ENCODE measurements at places on chromosomes 1 and 21.
A peak's percentile ranks its signal among the peaks of the same experiment; 100 is the strongest.

DNA sequence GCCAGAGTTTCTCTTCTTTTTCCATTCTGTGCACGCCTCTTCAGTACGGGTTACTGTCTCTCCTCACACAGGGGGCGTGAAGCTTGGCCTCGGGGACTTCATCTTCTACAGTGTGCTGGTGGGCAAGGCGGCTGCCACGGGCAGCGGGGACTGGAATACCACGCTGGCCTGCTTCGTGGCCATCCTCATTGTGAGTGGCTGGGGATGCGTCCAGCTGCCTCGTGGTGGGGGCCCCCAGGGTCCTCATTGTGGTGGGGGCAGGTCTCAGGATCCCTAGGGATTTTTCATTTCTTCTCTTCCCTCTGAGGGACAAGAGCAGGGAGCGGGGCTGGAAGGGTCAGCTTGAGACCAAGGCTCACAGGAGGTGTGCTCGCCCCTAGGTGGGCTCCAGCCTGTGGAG, 23.5 kb downstream of the PSEN2 start:
- no peak for DNase-seq

DNA sequence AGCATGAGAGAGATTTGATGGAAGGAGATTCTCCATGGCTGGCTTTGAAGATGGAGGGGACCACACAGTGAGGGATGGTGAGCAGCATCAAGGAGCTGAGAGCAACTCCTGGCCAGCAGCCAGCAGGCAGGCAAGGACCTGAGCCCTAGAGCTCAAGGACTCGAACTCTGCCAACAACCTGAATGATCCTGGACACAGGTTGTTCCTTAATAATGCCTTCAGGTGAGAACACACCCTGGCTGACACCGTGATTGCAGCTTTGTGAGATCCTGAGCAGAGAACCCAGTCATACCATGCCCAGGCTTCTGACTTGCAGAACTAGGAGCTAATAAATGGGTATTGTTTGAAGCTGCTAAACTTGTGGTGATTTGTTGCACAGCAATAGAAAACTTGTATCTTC, 183.1 kb downstream of the LMX1A start:
- no peak for DNase-seq

DNA sequence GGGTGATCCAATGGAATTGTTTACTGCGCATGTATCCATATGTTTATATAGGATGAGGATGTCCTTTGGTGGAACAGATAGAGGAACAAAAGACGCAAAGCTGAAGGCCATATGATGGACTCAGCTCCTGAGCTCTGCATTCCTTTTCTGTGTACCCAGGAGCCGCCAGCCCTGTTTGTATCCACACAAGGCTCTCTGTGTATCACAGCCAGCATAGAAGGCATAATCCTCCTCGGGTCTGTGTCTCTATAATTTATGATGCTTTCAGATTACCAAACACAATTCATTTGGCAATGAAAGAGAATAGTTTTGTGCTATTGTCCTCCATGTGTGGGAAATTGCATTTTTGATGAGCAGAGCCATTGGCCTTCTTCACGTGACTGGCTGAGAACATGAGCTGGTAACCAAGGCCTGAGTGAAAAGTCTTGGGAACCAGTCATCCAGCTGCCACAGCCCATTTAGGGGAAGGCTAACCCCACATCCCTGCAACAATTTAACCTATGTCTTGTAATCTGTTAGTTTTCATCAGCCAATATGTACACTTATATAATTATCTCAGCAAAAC, 119.2 kb downstream of the PBX1 start:
- DNase-seq = no peak

GRCh38 chr1:108758796-108759195, 12.3 kb downstream of the STXBP3 start:
- DNase-seq = no peak

DNA sequence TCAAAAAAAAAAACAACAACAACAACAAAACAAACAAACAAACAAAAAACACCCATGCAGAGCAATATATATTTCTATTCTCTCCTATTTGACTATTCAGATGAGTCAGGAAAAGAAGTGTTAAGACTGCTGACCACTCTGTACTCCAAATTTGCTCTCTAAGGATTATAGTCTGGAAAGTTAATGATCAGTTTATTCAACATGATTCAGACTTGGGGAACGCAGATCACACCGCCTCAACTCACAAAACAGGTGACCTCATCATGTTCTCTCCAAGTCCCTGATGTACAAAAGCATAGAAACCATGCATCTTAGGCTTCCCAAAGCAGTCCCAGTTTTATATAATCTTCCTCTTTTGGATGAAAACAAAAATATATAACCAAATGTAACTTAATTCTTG, 51.9 kb upstream of the PRRC2C start:
- no peak for DNase-seq

DNA sequence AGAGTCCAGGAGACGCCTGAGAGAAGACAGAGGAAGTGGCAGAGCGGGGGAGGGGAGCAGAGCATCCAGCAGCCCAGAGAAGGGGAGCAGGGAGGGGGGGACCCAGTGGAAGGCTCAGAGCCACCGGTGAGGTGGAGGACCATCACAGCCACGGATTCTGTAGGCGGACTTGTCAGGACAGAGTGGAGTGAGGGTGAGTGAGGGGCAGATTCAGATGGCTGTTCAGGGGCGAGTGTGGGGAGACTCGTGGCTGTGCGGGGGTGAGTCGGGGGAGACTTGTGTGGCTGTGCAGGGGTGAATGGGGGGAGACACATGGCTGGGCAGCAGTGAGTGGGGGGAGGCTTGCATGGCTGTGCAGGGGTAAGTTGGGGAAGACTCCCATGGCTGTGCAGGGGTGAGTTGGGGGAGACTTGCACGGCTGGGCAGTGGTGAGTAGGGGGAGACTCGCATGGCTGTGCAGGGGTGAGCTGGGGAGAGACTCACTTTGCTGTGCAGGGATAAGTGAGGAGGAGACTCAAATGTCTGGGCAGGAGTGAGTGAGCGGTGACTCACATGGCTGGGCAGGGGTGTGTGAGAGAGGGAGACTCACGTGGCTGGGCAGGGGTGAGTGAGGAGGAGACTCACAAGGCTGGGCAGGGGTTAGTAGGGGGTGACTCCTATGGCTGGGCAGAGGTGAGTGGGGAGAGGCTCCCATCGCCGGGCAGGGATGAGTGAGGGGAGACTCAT, 56.8 kb upstream of the ABCG1 start:
- DNase-seq = peak; percentile 62

GRCh38 chr21:46474382-46474781, 15.7 kb downstream of the DIP2A start:
- DNase-seq = no peak

DNA sequence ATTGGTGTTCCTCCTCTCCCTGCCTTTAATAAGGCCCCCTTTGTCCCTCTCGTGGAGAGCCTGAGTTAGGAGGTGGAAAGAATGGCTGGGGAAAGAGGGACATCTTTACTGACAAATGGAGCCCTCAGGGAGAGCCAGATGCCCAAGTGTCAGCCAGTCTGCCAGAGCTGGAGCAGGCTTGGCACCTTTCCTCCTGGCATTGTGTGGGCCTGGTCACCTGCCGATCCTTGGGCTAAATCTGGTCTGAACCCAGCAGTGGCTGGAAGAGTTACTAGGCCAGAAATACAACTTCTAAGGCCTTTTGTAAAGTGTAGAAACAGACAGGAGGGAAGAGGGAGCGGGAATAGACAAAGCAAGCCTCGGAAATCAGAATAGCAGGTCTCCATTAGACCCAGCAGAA, 24.9 kb downstream of the VANGL1 start:
- no peak for DNase-seq

- DNase-seq = no peak
Measured at GRCh38 chr1:24178407-24178806, 8.7 kb downstream of the IFNLR1 start.

- no peak for DNase-seq
Measured at GRCh38 chr1:216448011-216448510, 24.8 kb upstream of the USH2A start.

GRCh38 chr1:183477986-183478781, 5.9 kb downstream of the SMG7 start:
- no peak for DNase-seq

GRCh38 chr1:221712198-221712684, 29.6 kb downstream of the DUSP10 start:
- peak; percentile 82 for DNase-seq

DNA sequence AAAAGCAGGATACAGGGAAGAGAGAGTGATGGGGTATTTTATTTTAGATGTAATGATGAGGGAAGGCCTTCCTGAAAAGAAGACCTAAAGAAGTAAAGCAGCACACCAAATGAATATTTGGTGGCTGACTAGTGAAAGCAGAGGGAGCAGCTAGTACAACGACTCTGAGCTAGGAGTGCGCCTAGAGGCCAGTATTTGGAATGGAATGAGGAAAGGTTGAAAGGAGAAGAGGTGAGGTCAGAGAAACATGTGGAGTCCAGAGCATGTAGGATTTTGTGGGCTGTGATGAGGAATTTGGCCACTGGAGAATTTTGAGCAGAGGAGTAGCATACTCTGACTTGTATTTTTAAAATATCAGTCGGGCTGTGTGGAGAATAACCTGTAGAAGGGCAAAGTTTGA, 11.8 kb upstream of the RPL5 start:
- DNase-seq = no peak

DNA sequence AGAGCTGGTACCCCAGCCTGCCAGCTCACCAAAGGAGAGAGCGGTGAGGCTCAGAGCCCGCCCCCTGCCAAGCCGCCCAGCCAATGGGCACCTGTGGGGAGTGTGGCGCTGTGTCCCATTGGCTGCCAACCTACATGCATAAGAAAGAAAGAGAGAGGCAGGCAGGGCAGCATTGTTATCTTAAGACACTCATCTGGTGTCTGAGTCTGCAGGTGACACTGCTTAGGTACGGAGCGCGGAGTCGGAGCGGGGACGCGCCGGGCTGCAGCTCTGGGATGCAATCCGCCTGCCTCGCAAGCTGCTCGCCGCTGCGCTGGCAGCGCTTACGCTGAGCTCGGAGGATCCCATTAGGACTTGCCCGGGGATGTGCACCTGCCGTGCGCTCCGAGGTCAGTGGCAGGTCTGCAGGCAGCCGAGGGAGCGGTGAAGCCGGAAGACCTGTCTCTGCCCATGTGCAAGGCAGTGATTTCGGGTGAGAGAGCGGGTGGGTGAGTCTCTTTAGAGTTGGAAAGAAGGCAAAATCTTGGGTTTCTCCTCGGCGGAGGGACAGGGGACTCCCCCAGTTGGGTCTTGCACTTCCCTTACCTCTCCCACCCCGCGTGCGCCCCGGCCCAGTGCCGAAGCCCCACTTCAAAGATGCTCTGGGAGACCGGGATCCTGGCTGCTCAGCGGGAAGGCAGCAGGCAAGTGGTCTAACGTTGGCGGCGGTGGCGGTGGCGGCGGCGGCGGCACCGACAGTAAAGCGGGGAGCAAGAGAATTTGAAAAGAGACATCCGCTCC, at the start of gene BRINP2:
TSS of gene BRINP2 (plus strand) at position 203 of the 780 bp plus-strand sequence. CDS start 58,919 bp downstream, outside the sequence.
- no peak for DNase-seq

DNA sequence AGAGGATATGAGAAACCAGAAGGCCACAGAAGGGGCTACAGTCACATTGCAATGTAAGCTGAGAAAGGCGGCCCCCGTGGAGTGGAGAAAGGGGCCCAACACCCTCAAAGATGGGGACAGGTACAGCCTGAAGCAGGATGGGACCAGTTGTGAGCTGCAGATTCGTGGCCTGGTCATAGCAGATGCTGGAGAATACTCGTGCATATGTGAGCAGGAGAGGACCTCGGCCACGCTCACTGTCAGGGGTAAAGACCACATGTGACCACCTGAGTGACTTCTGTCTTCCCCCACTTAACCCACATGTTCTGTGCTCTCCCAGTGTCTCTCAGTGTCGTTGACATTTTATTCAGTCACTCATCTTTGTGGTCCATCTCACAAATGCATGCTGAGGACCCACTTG, 92.1 kb downstream of the OBSCN start:
- no peak for DNase-seq

DNA sequence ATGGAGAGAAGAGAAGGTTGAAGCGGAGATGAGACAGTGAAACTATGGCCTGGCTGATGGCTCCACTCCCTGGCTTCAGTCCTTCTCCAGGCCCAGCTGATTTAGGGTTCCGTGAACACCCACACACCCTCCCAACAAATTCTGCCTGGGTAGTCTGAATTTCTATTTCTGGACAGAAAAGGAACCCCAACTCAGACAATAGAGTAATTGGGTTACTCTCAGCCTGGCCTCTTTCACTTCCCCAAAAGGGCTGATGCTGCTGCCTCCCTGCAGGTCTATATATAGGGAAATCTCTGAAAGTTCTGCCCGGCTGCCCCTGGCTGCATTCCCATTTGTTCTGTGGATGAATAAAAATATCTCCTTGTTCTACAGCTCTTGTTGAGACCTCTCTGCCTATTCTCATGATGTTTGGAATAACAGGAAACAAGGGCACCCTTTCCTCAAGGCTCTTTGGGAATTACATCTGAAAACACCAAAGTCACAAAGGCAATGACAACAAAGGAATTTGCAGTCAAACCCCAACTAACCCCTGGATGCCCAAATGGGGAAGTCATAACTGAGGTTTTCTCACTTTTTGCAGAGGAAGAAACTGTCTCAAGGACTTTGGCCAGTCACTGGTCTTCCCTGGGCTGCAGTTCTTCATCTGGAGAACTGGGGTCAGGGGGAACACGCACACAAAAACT, 11.4 kb upstream of the ZSCAN20 start:
- DNase-seq = no peak

GRCh38 chr1:181607524-181607923, 124.2 kb downstream of the CACNA1E start:
- DNase-seq = no peak

- DNase-seq = peak; percentile 36
Measured at GRCh38 chr21:25456672-25457071, 150.6 kb downstream of the MRPL39 start.

GRCh38 chr21:43825936-43826622, 36.7 kb downstream of the RRP1 start:
- no peak for DNase-seq

DNA sequence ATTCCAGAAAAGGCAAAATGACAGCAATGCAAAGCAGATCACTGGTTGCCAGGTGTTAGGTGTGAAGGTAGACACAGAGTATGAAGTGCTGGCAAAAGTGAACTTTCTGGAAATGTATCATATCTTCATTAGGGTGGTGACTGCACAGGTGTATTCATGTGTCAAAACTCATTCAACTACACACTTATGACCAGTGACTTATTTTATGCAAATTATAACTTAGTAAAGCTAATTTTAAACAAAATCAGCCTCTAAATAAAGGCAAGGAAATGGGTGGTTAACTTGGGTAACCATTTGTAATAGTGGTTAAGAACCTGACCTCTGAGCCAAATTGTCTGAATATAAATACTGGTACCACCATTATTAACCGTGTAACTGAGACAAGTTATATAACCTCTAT, 7.4 kb downstream of the COP1 start:
- no peak for DNase-seq

DNA sequence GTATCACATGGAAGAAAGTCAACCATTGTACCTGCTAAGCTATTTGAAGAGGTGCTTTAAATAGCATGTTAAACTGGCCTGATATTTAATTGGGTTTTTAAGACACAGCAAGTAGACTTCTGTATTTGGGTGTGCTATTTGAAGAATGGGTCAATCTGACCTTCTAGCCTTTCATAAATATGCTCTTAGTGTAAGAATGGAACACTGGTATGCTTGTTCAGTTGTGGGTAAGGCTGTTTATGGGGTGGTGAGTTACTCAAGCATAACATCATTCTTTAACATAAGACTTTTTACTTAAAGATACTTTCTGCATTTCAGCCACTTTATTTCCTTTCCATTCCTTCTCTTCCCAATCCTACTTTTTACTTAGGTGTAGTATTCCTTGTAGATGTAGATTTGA, 21.4 kb downstream of the AHCYL1 start:
- DNase-seq = no peak

- peak; percentile 29 for DNase-seq
Measured at GRCh38 chr1:92366040-92366395, 67.2 kb downstream of the RPAP2 start.
